ENCODE measurements at places on chromosomes 7 and 10.

- no peak for DNase-seq
Observed at GRCh38 chr7:85156661-85157208, 30.1 kb downstream of the SEMA3D start.

DNA sequence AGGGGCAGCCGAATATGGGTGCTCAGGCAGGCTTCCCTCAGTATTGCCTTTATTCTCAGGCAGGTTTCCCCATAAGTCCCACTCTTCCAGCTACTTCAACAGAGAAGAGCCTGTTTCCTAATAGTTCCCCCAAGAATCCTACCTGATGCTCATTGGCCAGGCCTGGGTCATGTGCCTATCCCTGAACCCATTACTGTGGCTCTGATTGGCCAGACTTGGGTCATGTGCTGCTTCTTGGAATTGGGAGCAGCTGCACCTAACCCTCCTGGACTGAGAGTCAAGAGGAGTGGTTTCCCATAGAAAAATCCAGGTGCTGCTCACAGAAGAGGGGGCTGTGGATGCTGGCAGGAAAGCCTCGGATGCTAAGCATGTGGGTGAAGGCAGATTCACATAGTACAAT is 21.7 kb downstream of the OPALIN start:
- DNase-seq: no peak

DNA sequence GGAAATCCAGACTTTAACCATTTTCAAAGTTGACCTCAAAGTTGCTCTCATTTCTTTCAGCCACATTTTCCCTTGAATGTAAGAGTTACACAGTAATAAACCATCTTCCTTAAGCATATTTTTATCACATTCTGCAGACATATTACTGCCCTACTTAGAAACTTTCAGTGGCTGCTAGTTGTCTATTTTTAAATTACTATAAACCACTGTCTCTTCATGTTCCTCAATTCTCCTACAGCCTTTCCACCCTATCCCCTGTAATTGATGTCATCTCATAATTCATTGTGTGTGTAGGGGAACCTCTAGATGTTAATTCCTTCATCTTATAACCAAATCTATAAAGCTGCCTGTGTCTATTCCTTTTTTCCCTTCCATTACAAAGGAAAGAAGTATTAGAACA is 78.1 kb upstream of the STRIP2 start:
- no peak for DNase-seq

DNA sequence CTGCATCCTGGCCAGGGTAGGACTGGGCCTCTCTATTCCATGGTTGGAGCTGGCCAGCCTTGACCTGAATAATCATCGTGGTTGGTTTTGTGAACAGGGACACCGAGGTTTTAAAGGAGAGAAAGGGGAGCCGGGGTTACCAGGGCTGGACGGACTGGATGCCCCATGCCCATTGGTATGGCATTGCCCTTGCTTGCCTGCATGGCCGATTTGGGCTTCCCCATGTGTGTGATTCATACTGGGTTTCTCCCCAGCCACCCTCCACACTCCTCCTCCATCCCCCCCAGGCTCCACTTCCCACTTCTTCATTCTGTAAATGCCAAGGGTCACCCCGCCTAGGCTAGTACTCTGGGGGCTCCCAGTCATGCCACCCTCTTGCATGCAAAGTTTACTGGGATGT is 98.8 kb upstream of the MACROH2A2 start:
- no peak for DNase-seq

DNA sequence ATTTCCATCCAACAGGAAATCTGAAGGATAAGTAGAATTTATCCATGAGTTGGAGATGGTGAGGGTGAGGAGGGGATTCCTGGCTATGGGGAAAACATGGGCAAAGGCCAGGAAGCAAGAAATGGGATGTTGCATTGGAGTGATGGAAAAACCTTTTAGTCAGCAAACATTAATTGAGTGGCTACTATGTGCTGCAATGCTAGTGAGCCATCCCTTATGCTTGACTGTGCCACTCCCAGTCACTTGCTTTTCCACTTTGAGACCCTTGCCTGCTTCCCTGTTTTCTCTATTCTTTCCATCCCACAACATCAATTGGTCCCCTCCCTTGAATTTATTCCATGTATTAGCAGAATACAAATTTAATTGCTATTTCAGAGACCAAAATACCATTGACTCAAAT is 252.7 kb upstream of the HABP2 start:
- DNase-seq: no peak

- DNase-seq: no peak
Observed at GRCh38 chr10:34768261-34768971, 46.7 kb downstream of the PARD3 start.

- no peak for DNase-seq
Observed at GRCh38 chr10:100534726-100535125, 1.0 kb upstream of the HIF1AN start.

- no peak for DNase-seq
Observed at GRCh38 chr7:19561121-19561805, 147.6 kb downstream of the POLR1F start.

- DNase-seq: no peak
Observed at GRCh38 chr7:117811696-117812095, 61.5 kb downstream of the CTTNBP2 start.

DNA sequence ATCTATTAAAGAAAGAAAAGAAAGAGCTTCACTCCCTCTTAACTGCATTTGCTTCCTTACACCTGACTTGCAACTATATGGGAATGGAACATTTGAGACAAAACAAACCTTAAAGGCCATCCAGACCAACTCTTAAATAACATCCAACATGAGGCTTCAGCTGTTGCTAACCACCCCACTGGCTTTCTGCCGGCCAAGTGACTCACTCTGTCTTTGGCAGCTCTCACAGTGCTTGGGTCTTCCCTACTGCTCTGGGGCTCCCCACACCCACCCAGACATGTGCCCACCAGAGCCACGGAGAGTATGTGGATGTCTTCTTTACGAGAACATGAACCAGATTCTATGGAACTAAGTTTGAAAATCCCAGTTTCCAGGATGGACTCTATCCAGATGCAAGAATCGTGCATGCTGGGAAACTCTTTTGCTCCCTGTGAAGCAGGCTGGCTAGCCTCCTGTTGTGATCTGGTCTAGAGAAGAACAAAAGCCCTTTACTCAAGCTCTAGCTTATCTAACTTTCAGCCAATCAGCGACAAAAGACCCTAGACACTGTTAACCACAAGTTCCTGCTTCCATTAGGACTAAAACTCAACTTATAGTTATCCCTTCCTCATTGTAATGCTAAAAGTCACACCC is 245.7 kb downstream of the TCERG1L start:
- DNase-seq: no peak

GRCh38 chr7:143978585-143978984 is 21.5 kb upstream of the OR6B1 start:
- DNase-seq: no peak

DNA sequence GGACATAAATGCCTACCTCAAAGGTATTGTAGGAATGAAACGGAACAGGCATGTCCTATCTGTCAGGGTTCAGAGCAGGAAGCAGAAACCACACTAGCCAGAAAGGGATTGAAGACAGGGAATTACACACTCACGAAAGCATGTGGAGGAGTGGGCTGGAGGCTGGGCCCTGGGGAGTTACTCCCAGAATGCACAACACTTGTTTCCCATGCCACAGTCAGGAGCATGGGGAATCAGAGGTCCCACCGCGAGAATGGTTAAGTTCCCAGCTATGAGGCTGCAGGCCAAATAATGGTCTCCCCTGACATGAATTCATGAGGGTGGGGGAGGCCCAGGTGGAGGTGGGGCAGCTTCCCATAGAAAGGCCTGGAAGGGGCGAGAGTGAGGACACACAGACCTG is 212.7 kb downstream of the HERPUD2 start:
- no peak for DNase-seq

- DNase-seq: no peak
Observed at GRCh38 chr10:26243351-26243720, 26.8 kb downstream of the GAD2 start.

GRCh38 chr7:42587806-42588205 is 324.1 kb downstream of the C7orf25 start:
- DNase-seq: no peak

- DNase-seq: no peak
Observed at GRCh38 chr10:47362199-47362598, 14.0 kb downstream of the RBP3 start.

DNA sequence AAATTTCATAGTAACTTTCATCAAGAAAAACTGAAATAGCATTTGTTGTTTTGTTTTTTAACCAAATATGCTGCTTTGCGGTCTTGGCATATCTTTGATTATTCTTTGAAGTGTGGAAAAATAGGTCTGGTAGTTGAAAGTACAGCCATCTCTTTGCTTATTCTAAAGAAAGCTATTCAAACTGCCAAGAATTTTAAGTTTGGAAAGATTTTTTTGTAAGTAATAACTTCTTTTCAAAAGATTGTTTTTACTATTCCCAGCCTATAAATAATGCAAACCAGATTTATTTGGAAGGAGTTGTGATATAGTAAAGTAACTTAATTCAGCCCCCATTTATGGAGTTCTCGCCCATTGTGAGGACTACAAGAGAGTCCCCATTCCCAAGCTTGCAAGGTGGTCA is 87.0 kb downstream of the ADD3 start:
- no peak for DNase-seq

- DNase-seq: no peak
Observed at GRCh38 chr10:116472891-116473290, 45.2 kb downstream of the PNLIPRP3 start.

DNA sequence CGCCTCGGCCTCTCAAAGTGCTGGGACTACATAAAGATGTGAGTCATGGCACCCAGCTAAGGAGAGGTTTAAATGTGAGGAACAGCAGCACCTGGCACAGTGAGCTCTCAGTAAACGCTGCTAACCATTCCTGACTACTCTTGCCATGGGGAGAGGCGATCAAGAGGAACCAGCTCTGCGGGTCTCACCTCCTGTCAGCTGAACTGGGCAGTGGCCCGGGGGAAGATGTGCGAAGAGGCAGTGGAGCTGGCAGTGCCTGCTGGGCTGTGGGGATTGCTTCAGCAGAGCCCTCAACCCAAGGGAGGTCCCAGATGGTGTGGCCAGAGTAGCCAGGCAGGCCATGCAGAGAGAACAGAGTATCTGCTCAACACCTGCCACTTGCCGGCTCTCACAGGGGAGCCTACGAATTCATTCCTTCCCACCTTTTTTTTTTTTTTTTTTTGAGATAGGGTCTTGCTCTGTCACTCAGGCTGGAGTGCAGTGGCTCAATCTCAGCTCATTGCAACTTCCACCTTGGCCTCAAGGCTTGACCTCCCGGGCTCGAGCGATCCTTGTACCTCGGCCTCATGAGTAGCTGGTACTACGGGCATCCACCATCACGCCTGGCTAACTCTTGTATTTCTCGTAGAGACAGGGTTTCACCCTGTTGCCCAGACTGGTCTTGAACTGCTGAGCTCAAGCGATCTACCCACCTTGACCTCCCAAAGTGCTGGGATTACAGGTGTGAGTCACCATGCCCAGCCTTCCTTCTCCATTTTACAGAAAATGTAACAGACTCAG is 6.8 kb downstream of the POLM start:
- DNase-seq: no peak

GRCh38 chr7:141563956-141564623 is 12.9 kb downstream of the AGK start:
- DNase-seq: peak; percentile 25

DNA sequence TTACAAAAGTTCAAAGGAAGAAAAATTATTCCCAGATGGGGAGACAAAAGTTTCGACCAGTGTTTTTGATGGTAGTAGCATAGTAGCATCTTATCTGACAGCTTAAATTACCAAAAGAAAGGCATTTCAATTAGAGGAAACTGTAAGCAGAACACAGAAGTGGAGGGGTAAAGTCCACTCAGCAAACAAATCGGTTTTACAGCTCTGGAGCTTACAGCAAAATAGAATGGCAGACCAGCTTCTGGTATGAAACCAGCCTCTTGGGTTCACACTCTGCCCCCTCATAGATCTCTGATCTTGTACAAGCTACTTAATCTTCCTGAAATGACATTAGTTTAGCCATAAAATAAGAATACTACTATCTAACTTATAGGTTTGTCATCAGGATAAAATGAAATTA is 118.6 kb downstream of the RNF32 start:
- DNase-seq: no peak

- DNase-seq: no peak
Observed at GRCh38 chr10:71268247-71268691, 50.8 kb upstream of the SLC29A3 start.

- DNase-seq: peak; percentile 0
Observed at GRCh38 chr10:18501198-18501597, 150.2 kb downstream of the NSUN6 start.

DNA sequence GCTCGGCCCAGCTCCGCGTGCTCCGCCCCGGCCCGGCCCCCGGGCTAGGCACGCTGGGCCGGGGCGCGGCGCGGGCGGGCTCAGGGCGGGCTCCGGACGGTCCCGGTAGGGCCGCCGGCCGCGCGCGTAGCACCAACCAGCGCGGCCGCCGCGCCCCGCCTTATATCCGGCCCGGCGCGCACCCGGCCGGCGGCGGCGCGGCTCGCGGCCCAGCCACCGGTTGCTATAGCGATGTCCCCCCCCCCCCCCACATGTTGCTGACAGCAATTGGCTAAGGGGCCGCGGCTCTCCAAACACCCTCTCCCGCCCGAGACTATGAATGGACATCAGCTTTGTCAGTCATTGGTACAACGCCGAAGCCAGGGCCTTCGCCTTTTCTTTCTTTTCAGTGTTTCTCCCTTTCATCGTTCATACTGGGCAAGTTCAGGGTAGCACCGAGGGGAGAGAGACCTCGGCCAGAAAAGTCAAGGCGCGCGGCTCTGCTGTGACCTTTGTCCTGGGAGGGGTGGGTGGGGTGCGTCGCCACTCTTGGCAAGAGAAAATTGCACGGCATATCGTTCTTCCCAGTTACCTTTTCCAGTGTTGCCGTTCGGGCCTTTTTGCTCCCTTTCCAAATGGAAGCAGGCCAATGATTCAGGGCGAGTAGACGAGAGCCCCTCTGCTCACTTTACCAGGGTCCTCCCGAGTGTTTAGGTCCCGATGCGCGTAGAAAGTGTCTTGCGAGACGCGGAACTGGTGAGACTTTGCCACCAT is 354.2 kb downstream of the DNAJB6 start:
- DNase-seq: no peak

- no peak for DNase-seq
Observed at GRCh38 chr10:306675-307185, 171.5 kb downstream of the ZMYND11 start.

DNA sequence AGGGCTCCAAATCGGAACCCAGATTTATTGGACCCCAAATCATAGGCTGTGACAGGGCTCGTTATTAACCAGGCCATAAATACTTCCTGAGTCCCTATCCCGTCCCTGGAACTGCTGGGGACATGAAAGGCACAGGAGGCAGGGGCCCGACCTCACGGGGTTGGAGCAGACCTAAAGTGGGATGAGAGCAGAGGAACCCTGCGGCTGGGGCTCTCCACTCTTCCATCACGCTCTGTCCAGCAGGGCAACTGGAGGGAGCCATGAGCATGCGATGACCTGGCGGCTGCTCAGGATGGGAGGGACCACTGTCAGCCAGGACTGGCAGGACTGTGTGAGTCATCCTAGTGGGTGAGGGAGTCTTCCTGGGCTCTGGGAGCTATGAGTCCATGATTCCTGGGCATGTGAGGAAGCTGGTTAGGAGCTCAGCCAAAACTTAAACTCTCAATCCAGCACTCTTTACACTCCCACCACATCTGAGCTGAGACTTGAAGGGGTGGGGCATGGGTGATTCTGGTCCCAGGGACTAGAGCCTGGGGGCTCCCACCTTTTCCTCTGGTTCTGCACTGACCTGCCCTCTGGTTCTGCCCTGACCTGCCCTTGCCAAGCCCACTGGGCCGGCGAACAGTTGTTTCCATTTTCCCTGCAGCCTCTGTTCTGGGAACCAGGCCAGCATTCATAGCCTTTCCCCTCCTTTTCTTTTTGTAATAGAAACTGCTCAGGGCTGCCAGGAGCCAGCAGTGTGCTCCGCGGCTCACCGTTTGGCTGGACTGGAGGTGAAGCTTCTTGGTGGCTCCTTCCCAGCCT is 47.1 kb downstream of the SYPL1 start:
- DNase-seq: no peak
